Prostate gland (tissue), 2 donors: ENCODE measurements at places on chromosomes 11 and 22. TPM values are rescaled to one million over a fixed set of nuclear protein-coding genes. Genes with fewer than 3 reads are reported as not detected.

GRCh38 chr11:57473285-57473841 is 13.0 kb downstream of the RTN4RL2 start:
- no peak overlapping the region for H3K4me3 ChIP-seq
- DNase-seq, result no peak

DNA sequence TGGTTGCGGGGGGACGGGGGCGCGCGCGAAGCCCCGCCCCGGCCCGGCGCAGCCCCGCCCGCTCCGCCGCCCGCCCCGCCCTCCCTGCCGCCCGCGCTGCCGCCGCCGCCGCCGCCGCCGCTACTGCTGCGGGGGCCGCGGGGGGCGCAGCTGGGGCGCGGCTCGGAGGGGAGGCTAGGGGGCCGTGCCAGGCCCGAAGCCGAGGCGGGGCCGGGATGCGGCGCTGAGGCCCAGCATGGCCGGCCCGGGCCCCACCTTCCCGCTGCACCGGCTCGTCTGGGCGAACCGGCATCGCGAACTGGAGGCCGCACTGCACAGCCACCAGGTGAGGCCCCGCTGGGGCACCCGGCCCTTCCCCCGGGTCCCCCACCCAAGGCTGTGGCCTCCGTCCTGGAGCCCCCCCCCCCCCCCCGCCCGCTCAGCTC is at the start of gene ANKRD13D:
Gene ANKRD13D (plus strand): TSS at position 78 of the 425 bp plus-strand sequence. CDS start 158 bp downstream, at position 236.
- no peaks in the 10 kb centered on the region for H3K27me3 ChIP-seq
- no peak for DNase-seq
- peak within 1 kb of the TSS; percentile 89 for H3K27ac ChIP-seq
- H3K4me1 ChIP-seq, result peaks cover 11% of the 10 kb centered on the region

- no peaks in the 10 kb centered on the region for H3K4me1 ChIP-seq
- no peaks in the 10 kb centered on the region for H3K27me3 ChIP-seq
- no peak overlapping the region for H3K27ac ChIP-seq
Measured at GRCh38 chr11:88438721-88439120, 101.2 kb upstream of the CTSC start.

GRCh38 chr11:92644595-92645445 is 324.6 kb upstream of the MTNR1B start:
- H3K36me3 ChIP-seq, result no peaks in the 10 kb centered on the region
- H3K4me1 ChIP-seq, result no peaks in the 10 kb centered on the region
- H3K4me3 ChIP-seq, result no peak overlapping the region
- no peak for DNase-seq

DNA sequence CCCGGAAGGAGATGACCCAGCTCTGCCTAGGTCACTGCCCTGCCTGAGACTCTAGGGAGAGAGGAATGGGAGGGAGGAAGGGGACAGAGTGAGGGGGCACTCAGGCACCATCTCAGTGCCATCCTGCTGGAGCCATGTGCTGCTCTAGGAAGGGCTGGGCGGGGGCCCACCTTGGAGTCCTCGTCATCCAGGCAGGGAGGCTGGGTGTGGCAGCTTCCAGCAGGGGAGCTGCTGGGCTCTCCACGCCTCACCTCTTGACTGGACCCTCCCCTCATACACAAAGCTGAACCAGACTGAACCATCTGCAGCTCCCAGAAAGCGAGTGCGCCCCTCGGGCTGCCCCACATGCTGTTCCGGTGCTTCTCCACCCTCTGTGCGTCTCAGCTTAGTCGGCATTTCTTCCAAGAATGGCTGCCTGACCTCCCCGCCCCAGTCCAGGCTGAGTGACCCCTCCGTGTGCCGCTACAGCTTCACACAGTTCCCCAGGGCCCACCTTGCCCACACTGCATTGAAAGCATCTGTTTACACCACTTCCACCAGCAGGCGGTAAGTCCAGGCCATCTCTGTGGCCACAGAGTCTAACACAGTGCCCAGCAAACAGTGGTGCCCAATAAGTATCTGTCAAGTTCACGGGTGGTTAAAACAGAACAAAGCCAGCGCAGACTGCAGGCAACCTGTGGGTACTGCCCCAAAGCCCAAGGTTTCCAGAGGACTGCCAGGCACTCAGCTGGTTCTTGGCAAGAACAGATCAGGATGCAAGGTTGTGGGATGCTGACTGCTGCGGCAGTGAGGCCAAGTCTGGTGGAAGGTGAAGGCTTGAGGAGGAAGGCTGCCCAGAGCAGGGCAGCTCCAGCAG is 9.4 kb upstream of the TRIM29 start:
- peak overlapping the region; percentile 32 for H3K27ac ChIP-seq
- DNase-seq, result peak; percentile 84
- H3K4me3 ChIP-seq, result no peak overlapping the region

GRCh38 chr22:29197096-29197495 is 8.6 kb upstream of the EMID1 start:
- H3K4me3 ChIP-seq, result no peak overlapping the region
- H3K4me1 ChIP-seq, result no peaks in the 10 kb centered on the region
- no peak overlapping the region for H3K27ac ChIP-seq
- H3K27me3 ChIP-seq, result no peaks in the 10 kb centered on the region

GRCh38 chr11:61699737-61700160 is 19.6 kb downstream of the DAGLA start:
- peak overlapping the region; percentile 98 for H3K27ac ChIP-seq
- DNase-seq, result peak; percentile 73
- no peak overlapping the region for H3K4me3 ChIP-seq
- H3K36me3 ChIP-seq, result no peaks in the 10 kb centered on the region
- H3K4me1 ChIP-seq, result peaks cover 64% of the 10 kb centered on the region

DNA sequence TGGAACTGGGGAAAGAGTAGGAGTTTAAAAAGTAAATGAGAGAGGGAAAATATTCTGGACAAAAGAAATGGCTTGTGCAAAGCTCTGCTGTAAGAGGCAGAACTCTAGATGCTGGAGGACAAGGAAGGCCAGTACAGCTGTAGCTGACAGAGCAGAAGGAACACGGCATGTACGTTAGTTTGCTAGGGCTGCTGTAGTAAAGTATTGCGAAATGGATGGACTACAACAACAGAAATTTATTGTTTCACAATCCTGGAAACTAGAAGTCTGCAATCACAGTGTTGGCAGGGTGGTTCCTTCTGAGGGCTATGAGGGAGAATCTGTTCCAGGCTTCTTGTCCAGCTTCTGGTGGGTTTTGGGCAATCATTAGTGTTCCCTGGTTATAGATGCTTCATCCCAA is 454.4 kb downstream of the NTM start:
- no peaks in the 10 kb centered on the region for H3K36me3 ChIP-seq
- H3K4me3 ChIP-seq, result no peak overlapping the region
- no peaks in the 10 kb centered on the region for H3K27me3 ChIP-seq
- no peak overlapping the region for H3K27ac ChIP-seq
- DNase-seq, result no peak

GRCh38 chr11:47136921-47137320 is 39.8 kb downstream of the ARFGAP2 start:
- H3K4me1 ChIP-seq, result no peaks in the 10 kb centered on the region
- H3K27ac ChIP-seq, result no peak overlapping the region
- no peaks in the 10 kb centered on the region for H3K36me3 ChIP-seq
- DNase-seq, result no peak
- H3K4me3 ChIP-seq, result no peak overlapping the region

DNA sequence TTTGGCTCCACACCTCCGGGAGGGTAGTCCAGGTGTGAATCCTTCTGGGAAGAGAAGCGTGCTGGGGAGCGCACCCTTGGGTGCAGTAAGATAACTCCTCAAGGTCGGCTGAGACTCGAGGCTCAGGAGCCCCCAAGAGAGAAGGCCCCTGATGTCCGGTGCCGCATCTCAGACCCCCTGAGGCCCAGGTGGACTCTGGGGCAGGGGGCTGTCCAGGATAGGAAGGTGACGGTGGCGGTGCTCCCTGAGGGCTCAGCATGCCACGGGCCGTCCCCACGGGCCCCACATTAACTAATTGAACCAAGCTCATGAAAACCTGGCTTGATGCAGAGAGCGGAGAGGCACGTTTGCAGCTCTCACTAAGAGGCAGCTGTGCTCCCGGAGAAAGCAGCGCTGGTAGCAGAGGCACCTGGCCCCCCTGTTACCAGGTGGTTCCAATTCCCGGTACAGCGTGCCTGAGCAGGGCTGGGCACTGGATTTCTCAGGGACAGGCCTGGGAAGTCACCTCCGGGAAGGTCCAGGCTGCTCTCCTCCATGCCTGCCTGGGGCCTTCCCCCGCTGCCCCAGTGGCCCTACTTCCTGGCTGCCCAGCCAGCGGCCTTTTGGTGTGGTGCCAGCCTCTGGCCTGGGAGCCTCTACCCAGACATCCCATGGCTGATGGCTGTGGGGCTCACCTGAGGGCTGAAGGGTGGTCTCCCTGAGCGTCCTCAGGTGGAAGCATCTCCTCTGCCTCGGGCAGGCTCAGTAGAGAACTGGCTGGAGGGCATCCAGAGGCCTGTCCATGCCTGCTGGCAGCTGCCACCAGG is 1.1 kb downstream of the KCNQ1 start:
- H3K27me3 ChIP-seq, result no peaks in the 10 kb centered on the region
- H3K27ac ChIP-seq, result no peak overlapping the region
- DNase-seq, result no peak
- H3K36me3 ChIP-seq, result no peaks in the 10 kb centered on the region
- H3K4me3 ChIP-seq, result peak overlapping the region; percentile 41
- H3K4me1 ChIP-seq, result no peaks in the 10 kb centered on the region

DNA sequence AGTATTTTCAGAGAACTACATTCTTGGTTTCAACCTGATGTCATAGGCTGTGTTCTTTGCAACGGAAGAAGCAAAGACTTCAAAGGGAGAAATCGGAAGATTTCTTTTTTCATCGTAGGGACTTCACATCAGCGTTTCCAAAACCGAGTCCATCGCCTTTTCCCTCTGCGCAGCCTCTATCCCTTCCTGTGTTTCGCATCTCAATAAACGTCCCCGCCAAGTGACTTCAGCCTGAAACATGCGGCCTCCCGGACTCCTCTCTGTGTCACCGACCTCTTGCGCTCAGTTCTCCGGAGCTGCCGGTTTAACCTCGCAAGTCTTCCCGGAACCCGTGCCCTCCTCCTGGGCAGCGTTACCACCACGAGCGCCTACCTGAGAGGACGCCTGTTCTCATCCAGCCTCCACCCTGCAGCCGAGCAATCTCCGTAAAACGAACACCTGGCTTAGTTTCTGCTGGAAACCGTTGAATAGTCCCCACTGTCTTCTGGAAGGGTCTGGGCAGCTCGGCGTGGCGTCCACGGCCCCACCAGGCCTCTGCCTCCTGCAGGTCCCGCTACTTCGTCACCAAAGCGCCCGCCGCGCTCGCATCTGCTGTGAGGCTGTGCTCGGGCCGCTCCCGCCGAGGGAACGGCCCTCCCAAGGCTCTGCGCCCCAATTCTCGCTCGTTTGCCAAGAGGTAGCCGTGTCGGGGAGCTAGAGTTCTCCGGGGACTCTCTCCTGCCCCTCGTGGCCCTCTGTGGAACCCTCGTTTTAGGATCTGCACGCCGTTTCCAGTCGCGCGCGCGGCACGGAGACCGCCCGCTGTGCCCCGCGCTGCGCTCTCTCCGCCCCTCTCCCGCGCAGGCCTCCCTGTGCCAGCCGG is at the start of gene GLB1L3:
Gene GLB1L3 (plus strand): TSS at position 846 of the 862 bp plus-strand sequence. CDS start 362 bp downstream, outside the sequence.
- peak within 1 kb of the TSS; percentile 42 for H3K4me3 ChIP-seq
- H3K36me3 ChIP-seq, result no peaks in the 10 kb centered on the region
- no peaks in the 10 kb centered on the region for H3K27me3 ChIP-seq
- H3K27ac ChIP-seq, result peak within 1 kb of the TSS; percentile 66
- DNase-seq, result peak; percentile 32

GRCh38 chr11:32231909-32232493 is 141.1 kb downstream of the RCN1 start:
- DNase-seq, result no peak
- no peaks in the 10 kb centered on the region for H3K4me1 ChIP-seq
- H3K27me3 ChIP-seq, result no peaks in the 10 kb centered on the region
- no peaks in the 10 kb centered on the region for H3K36me3 ChIP-seq

The FGF19 gene
- total RNA-seq, result not detected

The ZNF215 gene
- total RNA-seq, result 2.5 TPM
